Neural crest cell (in vitro differentiated cells): ENCODE measurements at places on chromosomes 7 and 10.

DNA sequence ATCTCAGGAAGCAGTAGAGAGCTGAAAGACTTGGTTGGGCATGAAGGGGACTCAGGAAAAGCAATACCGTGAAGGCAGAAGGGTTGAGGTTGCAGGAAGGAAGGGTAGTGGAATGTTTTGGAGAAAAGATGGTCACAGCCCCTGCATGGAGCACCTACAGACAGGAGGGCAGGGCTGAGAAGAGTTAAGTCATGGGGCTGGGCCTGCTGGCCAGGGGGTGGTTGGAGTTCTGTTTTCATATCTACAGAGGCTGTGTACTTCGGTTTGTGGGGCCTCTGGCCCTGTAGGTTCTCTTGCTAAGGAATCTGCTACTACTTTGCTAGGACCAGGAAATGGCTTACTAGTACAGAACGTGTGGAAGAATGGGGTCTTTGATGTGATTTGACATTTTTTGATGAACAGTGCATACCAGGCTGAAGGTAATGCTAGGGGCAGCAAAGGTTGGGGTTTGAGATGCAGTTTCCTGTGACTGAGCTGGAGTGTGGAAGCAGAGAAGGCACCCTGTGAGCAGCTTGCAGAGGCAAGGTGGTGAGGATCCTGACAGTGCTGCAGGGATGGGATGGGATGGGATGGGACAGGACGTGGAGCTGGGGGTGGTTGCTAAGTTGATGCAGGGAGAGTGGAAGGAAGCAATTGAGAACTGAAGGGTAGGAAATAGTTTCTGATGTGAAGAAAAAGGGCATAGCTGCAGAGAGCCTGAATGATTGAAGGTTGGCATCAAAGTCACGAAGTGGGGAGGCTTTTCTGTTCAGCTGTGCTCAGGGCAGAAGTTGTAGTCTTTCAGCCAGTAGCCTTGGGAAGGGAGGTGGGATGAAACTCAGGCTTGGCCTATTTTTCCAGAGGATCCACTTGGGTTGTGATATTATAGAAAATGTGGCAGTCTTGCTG lies 7.8 kb downstream of the RPS24 start:
- H3K27ac ChIP-seq: no peak overlapping the region
- peaks cover 44% of the 10 kb centered on the region for H3K4me1 ChIP-seq
- no peaks in the 10 kb centered on the region for H3K27me3 ChIP-seq
- DNase-seq: no peak
- H3K4me3 ChIP-seq: peak overlapping the region; percentile 10
- peaks cover 29% of the 10 kb centered on the region for H3K36me3 ChIP-seq

DNA sequence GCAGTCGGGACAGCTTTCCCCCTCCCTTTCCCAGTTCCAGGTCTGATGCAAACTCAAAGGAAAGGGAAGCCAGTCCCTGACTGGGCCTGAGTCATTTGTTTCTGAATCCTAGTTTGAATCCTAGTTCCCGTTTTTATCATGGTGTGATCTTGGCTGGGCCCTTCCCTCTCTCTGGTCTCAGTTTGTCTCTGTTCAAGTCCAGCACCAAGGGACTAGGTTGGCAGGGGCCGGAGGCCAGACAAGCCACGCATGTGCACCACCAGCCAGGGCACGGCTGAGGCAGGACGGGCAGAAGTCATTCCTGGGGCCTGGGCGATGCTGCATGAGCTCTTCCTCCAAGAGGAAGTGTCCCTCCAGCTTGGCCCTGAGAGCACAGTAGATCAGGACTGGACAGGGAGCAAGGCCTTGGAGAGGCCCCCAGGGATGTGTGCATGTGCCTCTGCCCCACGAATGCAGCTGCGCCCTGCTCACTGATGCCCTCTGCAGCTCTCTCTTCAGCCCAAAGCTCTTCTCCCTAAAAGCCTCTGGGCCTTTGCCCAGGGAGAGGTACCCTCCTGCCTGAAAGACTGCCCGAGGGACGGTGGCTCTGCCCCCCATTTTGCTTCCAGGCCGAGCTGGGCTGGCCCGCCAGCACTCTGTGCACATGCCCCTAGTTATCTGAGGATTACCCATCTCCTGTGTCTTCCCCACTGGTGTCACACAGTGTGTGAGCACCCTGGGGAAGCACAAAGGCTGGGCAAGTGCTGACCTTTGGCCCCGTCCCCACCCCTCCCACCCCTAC lies 86.7 kb downstream of the ZMIZ1 start:
- H3K36me3 ChIP-seq: no peaks in the 10 kb centered on the region
- H3K27me3 ChIP-seq: no peaks in the 10 kb centered on the region
- no peak for DNase-seq
- H3K27ac ChIP-seq: peak overlapping the region; percentile 62

- H3K27ac ChIP-seq: no peak overlapping the region
- H3K36me3 ChIP-seq: peaks cover under 1% of the 10 kb centered on the region
- peaks cover 12% of the 10 kb centered on the region for H3K4me1 ChIP-seq
- no peak for DNase-seq
- no peaks in the 10 kb centered on the region for H3K27me3 ChIP-seq
- no peak overlapping the region for H3K4me3 ChIP-seq
These were observed 4.0 kb downstream of the EFCAB10 start for GRCh38 chr7:105577251-105577650.

- no peaks in the 10 kb centered on the region for H3K27me3 ChIP-seq
- no peak overlapping the region for H3K27ac ChIP-seq
- peaks cover 12% of the 10 kb centered on the region for H3K4me1 ChIP-seq
- no peak overlapping the region for H3K4me3 ChIP-seq
- peaks cover 3% of the 10 kb centered on the region for H3K36me3 ChIP-seq
These were observed 319.0 kb upstream of the FZD1 start for GRCh38 chr7:90945104-90945787.

GRCh38 chr10:117544004-117544701 lies 1.6 kb downstream of the EMX2 start:
- peak overlapping the region; percentile 80 for H3K4me3 ChIP-seq
- H3K27me3 ChIP-seq: peaks cover 100% of the 10 kb centered on the region
- no peak for DNase-seq
- peaks cover 36% of the 10 kb centered on the region for H3K4me1 ChIP-seq

- no peaks in the 10 kb centered on the region for H3K36me3 ChIP-seq
- H3K27ac ChIP-seq: no peak overlapping the region
- H3K4me1 ChIP-seq: peaks cover 10% of the 10 kb centered on the region
- DNase-seq: no peak
- H3K27me3 ChIP-seq: peaks cover 8% of the 10 kb centered on the region
- peak overlapping the region; percentile 8 for H3K4me3 ChIP-seq
These were observed 42.8 kb upstream of the RNF216 start for GRCh38 chr7:5824297-5824610.

GRCh38 chr10:80408242-80409101 lies at the start of gene PRXL2A:
TSS of gene PRXL2A (plus strand) at chr10:80408551. CDS start at chr10:80420468, 11,917 bp downstream.
- DNase-seq: peak; percentile 95
- H3K4me3 ChIP-seq: peak within 1 kb of the TSS; percentile 96
- H3K36me3 ChIP-seq: no peaks in the 10 kb centered on the region

DNA sequence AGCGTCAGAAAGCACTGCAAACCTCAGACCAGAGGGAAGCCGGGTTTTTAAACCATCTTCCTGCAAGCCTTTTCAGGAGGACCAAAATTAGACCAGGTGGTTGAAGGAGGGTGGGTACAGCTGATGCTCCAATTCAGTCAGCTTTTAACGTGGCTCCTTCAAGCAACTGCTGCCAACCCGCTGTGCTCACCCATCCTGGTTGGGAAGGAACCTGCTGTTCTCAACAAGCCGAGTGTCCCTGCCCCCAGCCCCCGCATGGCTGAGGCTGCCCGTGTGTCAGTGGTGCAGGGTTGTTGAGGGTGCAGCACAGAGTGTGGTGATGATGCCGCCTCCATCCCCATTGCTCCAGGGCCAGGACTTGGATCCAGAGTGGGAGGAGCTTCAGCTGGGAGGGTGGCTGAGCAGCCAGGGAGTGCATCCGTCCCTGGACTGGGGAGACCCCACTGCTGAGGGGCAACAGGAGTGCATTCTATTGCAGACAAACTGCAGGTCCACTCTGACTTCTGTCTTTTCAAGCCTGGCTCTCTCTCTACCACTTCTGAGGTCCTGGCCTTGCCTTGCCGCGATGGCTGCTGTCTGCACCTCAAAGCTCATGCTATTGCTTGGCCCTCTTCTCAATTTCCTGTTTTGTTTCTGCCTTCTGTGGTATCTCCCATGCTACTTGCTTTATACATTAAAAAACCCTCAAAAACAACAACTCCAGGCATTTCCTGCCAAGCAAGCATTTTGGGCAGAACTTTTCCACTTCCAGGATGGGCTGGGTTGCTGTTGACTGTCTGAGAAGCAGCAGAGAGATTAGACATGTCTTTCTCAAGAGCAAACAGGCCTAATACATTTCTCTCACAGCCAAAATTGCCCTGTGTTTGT lies 134.7 kb downstream of the DNAJB6 start:
- no peak overlapping the region for H3K4me3 ChIP-seq
- no peak overlapping the region for H3K27ac ChIP-seq

- H3K27ac ChIP-seq: peak overlapping the region; percentile 71
- H3K27me3 ChIP-seq: no peaks in the 10 kb centered on the region
- no peak for DNase-seq
- no peaks in the 10 kb centered on the region for H3K36me3 ChIP-seq
These were observed 1.1 kb downstream of the ASL start for GRCh38 chr7:66076462-66077329.

GRCh38 chr7:101218236-101219125 lies 516 bp downstream of the ZNHIT1 start:
- no peak for DNase-seq
- H3K4me3 ChIP-seq: peak overlapping the region; percentile 98
- H3K27ac ChIP-seq: peak overlapping the region; percentile 91
- H3K27me3 ChIP-seq: no peaks in the 10 kb centered on the region

DNA sequence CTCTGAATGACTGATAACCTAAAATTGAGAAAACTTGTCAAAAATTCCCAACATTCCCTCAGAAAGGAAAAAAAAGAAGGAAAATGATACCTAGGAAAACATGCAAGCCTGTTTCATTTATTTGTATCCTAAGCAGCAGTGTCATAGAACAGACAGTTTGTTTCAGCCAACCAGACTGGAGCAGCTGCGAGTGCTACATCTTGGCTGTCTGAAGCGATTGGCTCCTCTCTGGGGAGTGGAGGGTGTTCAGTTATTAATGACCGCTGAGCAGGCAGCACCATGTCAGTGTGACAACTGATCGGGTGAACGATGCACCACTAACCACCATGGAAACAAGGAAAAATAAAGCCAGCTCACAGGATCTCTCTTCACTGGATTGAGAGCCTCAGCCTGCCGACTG lies at the start of gene LRRN3:
TSS of gene LRRN3 (plus strand) at position 282 of the 400 bp plus-strand sequence. CDS start 31,646 bp downstream, outside the sequence.
- peak within 1 kb of the TSS; percentile 89 for H3K4me3 ChIP-seq
- no peaks in the 10 kb centered on the region for H3K36me3 ChIP-seq
- DNase-seq: peak; percentile 11
- peaks cover 45% of the 10 kb centered on the region for H3K4me1 ChIP-seq

DNA sequence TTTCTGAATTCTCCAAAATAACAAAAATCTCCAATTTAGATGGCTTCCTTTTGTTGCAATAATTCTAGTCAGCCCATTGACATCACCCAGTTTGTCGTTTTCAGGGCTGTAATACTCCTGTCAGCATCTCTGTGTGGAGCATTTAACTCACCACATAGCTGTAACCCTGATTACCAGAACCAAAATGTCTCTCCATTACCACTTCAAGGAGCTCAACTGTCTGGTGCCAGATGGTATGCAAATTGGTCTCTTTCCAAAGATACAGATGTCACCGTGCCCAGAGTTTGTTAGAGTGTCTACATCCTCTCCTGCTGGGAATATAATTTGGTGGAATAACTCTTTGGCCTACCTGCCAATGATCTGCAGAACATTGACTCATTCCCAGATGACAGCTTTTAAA lies 350.3 kb upstream of the POT1 start:
- peaks cover 2% of the 10 kb centered on the region for H3K36me3 ChIP-seq
- H3K27me3 ChIP-seq: no peaks in the 10 kb centered on the region
- H3K27ac ChIP-seq: no peak overlapping the region
- no peaks in the 10 kb centered on the region for H3K4me1 ChIP-seq
- H3K4me3 ChIP-seq: no peak overlapping the region
- no peak for DNase-seq

- no peaks in the 10 kb centered on the region for H3K27me3 ChIP-seq
- no peak for DNase-seq
- no peaks in the 10 kb centered on the region for H3K4me1 ChIP-seq
- no peaks in the 10 kb centered on the region for H3K36me3 ChIP-seq
- no peak overlapping the region for H3K4me3 ChIP-seq
These were observed 179.0 kb downstream of the SNX10 start for GRCh38 chr7:26470691-26471090.

GRCh38 chr10:115860182-115861107 lies 412.6 kb downstream of the GFRA1 start:
- DNase-seq: no peak
- no peaks in the 10 kb centered on the region for H3K36me3 ChIP-seq
- no peak overlapping the region for H3K4me3 ChIP-seq
- peaks cover 3% of the 10 kb centered on the region for H3K4me1 ChIP-seq
- no peaks in the 10 kb centered on the region for H3K27me3 ChIP-seq
- H3K27ac ChIP-seq: no peak overlapping the region

DNA sequence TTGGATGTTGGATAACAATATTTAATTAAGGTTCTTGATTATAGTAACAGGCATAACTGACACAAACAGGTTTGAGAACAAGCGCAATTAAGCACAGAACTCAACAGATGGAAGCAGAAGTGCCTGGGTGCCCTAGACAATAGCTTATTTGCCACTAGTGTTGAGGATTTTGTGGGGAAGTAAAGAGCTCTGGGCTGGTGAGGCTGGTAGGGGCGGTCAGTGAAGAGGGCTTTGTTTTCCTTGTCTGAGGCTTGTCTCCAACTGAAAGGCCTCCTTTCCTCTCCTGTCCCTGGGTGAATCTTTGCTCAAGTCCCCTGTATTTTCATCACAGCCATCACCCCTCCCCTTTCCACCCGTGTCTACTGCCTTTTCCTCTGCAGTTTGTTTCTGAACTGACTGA lies 104.6 kb downstream of the KAT6B start:
- no peaks in the 10 kb centered on the region for H3K36me3 ChIP-seq
- H3K27ac ChIP-seq: peak overlapping the region; percentile 64
- DNase-seq: no peak

DNA sequence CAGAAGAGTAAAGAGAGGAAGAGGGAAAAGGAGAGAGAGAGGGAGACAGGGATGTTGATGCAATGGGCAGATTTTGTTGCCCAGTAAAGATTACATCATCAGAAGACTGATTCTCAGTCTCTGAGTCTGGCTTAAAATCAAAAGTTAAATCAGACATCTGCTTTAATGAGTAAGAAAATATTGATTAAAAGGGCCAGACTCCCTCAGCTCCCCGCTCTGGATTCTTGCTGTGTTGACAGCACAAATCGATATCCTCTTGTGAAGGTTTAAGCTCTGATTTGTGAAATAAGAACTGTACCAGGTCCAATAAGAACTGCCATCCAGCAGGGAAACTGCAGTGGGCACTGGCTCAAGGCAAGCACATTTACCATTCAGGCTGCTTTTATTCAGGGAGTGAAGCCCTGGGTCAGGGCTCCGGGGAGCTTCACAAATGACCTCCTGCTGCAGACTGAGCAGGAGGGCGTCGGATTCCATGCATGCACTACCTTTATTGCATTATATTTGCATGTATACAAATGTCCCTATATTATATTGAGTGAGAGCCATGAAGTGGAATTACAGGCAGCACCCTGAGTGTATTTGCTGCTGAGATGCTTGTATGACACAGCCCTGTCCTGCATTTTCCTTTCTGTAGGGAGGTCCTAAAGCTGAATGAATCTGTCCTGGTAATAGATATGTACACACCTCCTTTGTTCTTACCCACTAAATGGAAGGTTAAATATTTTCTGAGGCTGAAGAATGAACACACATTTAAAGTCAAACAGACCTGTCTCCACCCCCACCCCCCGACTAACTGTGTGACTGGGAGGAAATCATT lies 401.5 kb downstream of the REEP3 start:
- H3K36me3 ChIP-seq: no peaks in the 10 kb centered on the region
- peaks cover 23% of the 10 kb centered on the region for H3K4me1 ChIP-seq
- DNase-seq: no peak
- H3K27ac ChIP-seq: no peak overlapping the region
- H3K27me3 ChIP-seq: no peaks in the 10 kb centered on the region
